Adipocyte (in vitro differentiated cells): ENCODE measurements at places on chromosomes 11 and 22.

DNA sequence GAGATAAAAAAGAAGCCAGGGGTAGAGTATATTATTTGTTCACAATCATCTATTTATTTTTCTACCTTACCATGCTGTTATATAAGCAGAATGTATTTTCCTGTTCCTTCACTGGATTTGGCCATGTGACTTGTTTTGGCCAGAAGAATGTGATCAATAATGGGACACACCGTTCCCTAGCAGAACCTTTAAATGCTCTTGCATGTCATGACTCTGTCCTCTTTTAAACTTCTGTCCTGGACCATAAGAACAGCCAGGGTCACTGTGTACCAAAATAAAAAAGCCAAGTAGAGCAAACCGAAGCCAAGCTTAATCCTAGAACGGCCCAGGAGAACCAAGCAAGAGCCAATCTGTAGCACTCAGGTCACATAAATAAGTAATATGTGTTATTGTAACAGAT lies 1682.4 kb downstream of the LRRC4C start:
- no peak for DNase-seq

GRCh38 chr11:112770487-112770886 lies 190.7 kb upstream of the NCAM1 start:
- no peak for DNase-seq

- no peak for DNase-seq
These were observed 13.8 kb upstream of the AMOTL1 start for GRCh38 chr11:94754335-94754734.

DNA sequence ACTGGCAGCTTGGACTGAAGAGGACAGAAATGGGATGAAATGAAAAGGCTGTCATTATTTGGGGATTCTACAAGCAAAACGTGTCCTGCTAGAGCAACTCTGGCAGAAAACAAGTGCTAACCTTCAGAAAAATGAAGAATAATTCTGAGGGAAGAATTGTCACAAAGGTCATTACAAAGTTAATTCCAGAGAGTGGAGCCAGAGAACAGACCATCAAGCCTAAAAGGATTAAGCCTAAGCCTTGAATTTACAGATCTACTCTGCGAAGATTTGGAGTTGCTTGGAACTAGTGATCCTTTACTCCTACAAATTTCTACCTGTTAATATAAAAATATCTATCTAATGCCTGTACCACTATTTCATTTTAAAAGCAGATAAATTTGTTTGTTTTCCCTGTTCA lies 1077.3 kb upstream of the CNTN5 start:
- no peak for DNase-seq

- DNase-seq: no peak
These were observed 5.0 kb upstream of the ANO1 start for GRCh38 chr11:70072861-70073755.

GRCh38 chr11:121625777-121626506 lies 173.2 kb upstream of the SORL1-AS1 start:
- DNase-seq: peak; percentile 7

DNA sequence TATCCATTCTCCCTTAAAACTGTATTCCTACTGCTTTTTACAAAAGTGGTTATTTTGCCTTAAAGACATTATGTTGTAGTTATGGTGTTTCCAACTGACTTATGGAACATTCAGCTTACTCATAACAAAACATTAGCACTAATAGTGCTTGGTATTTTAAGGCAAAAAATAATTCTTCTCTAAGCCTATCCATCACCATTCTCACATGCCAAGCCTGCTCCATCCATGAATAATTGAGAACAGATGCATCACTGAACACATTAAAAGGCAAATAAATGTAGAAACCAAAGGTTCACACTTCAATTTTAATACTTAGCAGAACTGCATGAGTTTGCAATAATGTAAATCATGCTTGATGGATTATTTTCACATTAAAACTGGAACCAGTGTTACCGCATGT lies 42.3 kb upstream of the DDI1 start:
- DNase-seq: peak; percentile 31

GRCh38 chr22:50162391-50162956 lies 8.1 kb upstream of the PANX2 start:
- no peak for DNase-seq

DNA sequence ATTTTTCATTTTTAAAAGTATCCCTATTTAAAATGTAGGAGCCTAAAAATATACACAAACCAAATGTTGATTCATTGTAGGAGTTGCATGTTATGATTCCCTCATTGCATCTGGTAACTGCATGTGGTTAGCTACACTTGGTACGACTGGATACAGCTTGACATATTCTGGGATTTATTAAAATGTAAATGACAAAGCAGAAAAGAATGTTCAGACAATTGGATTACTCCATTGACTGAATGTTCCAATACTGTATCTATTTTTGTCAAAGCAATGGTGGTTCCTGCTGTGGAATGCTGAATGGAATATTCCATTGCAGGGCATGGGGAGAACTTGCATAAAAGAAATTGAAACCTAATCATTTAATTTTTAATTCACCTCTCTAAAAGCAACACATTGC lies 30.8 kb downstream of the BLID start:
- DNase-seq: peak; percentile 87
